ENCODE measurements at places on chromosomes 7 and 10.

GRCh38 chr7:155001756-155002410 is 1.0 kb downstream of the PAXIP1 start:
- peak; percentile 55 for DNase-seq

- DNase-seq: peak; percentile 40
These were observed 24.7 kb downstream of the AUTS2 start for GRCh38 chr7:69622960-69623359.

DNA sequence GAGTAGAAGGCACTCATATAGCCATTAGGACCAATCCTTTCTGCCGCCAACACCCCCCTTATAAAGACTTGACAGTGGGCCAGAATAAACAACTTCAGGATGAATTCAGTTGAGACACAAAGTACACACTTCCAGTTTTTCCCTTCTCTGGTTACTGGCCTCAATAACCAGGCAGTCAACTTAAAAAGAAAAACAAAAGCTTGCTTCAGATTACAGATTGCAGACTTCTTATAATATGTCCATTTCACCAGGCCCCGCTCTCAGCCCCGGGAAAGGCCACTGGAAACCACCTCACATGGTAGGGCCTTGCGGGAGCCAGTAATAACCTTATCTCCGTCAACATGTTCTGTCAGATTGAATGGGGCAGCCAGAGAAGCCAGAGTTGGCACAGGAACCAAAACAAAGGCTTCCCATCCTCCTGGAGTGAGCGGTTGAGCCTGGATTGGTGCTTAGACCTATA is 108.8 kb downstream of the EGFR start:
- DNase-seq: no peak

DNA sequence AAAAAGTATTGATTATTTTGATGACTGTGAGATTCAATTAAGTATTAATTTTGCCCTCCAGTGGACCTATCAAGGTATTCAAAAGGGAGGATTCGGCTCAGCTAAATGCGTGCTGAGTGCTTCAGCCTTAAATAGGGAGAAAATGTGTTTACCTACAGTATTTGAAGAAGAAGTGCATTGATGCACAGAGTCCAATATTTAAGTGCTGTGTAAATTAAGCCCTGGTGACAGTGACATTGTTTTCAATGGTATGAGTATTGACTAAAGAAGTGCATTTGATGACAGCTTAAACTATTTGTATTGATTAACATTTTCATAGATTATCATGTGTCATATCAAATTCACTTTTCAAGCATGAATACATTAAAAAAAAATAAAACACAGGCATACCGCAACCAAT is 106.6 kb downstream of the POU6F2 start:
- no peak for DNase-seq

DNA sequence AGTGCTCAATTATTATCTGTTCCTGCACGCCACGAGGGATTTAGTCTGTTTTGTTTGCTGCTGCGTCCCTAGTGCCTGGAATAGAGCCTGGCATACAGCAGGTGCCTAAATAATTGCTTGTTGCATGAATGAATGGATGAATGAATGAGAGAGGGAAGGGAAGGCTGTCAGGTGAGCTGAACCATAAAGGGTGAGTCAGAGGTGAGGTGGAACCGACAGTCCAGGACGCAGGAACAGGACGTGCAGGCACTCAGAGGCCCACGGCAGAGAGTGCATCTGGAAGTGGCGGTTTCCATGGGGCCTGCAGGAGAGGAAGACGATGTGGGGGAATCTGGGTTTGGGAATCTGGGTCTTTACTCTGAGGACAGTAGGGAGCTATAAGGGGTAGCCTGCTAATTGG is 17.7 kb upstream of the PPIF start:
- DNase-seq: no peak

DNA sequence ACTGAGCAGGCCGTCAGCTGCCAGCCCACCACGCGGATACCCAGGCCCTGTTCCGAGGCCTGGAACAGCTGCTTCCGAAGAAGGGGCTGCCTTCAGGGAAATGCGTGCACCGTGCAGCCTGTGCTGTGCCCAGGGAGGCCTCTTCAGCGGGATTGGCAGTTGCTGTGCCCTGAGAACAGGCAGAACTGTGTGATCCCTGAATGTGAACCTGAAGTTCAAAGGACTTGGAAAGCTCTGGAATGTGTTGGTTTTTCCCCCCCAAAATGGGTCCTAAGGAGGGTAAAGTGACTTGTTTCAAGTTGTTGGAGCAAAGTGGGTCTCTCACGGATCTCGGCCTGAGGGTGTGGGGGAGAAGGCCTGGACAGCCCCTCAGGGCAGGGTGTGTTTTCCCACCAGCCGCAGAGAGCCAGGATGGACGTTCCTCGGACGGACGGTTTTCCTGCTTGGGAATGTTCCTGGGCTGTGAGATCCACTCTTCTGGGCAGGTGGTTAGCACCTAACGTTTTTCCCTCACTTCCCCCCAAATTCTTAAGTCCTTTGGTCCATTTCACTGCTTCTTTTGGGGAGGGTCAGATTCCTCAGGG is 2.1 kb downstream of the SPRN start:
- DNase-seq: no peak

GRCh38 chr10:53209944-53210611 is 437.5 kb upstream of the MBL2 start:
- DNase-seq: peak; percentile 9

DNA sequence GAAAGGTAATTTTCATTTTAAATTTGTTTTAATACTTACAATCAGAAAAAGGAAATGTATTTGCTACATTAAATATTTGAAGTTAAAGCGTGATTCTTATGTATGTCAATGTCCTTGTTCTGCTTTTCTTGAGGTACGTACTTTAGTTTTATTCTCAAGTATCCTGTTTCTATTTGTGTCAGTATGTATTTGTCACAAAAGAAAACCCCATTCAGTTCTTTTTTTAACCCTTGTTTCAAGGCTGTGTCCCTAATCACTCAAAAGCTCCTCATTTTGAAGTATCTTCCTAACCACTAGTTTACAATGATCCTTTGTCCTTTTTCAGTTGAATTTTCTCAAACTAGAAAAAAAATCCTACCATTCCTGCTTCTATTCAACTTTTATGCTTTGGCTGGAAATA is 25.2 kb downstream of the NHLRC2 start:
- DNase-seq: peak; percentile 63

DNA sequence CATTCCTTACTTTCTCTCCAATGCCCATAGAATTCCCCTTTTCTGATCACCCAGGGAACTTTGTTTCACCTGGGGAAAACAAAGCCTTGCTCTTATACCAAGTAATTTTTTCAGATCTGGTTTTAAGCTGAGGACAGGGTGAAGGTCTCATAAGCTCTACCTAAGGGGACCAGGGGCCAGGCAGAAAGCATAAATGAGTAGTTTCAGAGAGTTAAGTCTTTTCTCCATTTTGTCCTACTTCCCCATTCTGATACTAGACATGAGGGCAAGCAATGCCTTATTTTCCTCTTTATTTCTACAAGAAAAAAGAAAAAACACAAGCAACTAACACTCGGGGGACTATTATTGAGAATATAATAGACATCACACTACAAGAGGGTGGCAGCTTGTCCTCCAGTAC is 2.9 kb downstream of the AKR1D1 start:
- peak; percentile 22 for DNase-seq

DNA sequence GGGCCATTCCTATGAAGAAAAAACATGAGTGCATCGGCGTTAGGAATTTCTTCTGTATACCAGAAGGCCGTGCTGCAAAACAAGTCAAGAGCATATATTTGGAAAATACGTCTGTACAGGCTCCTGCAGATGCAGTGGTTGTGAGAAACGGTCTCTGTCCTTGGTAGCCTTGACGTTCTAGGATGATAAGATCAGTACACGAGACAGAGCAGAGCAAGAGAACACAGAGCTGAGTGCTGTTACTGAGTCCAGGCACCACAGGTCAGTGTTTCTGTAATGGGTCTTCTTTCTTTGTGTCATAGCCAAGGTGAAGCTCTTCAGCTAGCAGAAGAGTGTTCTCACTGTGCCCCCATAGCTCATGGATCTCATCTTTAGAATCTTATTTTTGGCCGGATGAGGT is 62.8 kb downstream of the WDR37 start:
- DNase-seq: no peak

DNA sequence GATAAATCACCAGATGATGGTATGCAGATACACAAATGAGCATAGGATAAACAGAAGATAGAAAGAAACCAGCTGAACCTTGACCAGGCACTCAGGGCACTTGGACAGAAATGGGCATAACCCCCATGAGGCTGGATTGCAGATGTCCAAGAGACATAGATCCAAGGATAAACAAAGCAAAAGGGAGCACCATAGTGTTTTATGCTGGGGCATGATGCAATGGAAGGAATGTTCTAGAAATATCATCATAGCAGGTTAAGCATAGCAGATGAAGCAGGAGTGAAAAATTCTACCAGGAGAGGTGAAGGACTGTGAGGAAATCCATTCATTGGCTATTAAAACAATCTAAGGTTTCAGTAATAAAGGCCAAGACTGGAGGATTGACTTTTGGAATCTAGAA is 70.5 kb upstream of the TES start:
- no peak for DNase-seq

GRCh38 chr7:40883826-40884225 is 749.0 kb downstream of the SUGCT start:
- no peak for DNase-seq

- no peak for DNase-seq
These were observed 65.2 kb downstream of the COL13A1 start for GRCh38 chr10:69866688-69867461.
